ENCODE measurements at places on chromosomes 5 and 9.

GRCh38 chr5:14552017-14552416, 29.6 kb upstream of the OTULINL start:
- DNase-seq = no peak

DNA sequence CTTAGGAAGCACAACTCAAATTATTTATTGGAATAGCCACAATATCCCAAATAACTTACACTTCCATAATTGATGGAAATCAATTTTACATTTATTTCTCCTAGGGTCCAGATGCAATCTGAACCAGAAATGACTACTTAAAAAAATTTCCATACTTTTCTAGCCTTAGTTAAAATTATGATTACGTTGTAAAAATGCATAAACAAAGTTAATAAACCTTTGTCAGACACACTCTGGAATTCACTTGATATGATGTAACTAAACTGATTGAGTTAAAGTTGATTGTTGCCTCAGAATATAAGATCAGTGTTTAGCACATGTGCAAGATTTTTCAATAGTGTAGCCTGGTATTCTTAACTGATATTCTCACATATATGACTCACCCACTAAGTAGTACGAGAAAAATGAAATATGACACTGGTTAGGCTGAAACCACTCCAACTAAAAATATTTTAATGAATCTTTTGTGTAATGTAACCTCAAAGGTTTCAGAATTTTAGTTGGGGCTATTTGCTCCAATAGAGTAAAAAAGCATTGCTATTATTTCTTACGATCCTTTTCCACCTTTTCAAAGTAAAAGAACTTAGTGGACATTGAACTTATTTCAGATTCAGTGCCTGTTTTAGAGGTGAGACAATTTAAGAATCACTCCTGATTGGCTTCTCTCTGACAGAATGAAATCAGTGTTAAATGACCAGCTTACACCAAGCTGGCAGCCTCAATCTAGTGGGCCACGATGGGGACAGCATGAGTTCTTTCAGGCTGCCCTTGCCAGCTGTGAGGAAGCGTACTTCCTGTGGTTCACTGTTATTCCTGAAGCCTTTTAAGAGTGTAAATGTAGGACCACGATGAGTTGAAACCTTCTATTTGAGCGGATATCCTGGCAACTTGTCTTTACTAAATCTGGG, 277.2 kb upstream of the CDH9 start:
- no peak for DNase-seq

GRCh38 chr5:33659526-33660169, 218.9 kb downstream of the TARS1 start:
- DNase-seq = no peak

GRCh38 chr5:153429761-153430380, 60.6 kb upstream of the GRIA1 start:
- no peak for DNase-seq

GRCh38 chr5:73390972-73391371, 57.6 kb downstream of the FOXD1 start:
- DNase-seq = no peak

GRCh38 chr9:97979788-97980478, 3.2 kb upstream of the ANP32B start:
- no peak for DNase-seq

GRCh38 chr5:42745426-42745825, 11.2 kb upstream of the CCDC152 start:
- no peak for DNase-seq

DNA sequence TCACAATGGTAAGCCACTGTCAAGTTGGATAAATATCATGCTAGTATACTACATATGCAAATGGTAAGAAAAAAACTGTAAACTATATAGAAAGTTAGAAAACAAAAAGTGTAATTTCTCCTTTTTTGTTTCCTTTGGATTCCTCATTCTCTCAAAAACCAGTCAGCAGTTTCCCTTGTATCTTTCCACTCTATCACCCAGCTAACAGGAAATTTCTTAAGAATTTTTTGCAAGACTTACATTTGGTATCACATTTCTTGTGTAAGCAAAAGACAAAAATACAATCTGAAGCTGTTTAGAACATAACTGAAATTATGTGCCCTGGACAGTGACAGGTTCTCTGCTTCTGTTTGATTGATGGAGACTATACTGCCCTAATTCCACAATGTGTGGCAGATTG, 25.2 kb upstream of the MSH3 start:
- no peak for DNase-seq

GRCh38 chr9:131492070-131492469, 10.6 kb upstream of the POMT1 start:
- no peak for DNase-seq

DNA sequence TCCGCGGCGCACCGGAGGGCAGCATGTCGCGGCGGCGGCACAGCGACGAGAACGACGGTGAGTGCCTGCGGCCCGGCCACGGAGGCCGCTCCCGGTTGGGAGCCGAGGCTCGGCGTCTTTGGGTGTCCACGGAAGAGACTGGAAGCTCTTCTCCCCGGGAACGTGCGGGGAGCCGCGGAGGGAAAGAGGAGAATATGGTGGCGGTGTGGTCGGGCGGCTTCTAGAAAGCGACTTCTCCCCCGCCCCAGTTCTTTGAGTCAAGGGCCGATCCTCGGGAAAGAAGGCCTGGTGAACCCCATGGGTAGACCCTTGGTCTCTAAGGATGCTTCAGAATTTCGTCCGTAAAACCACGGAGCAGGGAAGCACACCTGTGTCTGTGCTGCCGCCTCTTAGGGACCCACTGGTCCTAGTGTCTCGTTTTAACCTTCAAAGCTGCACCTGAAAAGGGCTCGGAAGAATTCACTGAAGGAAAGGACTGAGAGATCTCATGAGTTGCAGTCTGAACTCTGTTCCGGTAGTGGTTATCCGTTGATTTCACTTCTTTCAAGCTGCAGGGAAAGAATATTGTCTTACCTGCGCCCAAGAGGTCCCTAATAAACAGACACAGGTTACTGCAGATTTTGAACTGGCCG, 354 bp downstream of the NCBP1 start:
- DNase-seq = no peak

- peak; percentile 21 for DNase-seq
Measured at GRCh38 chr5:127031147-127031862, 947 bp upstream of the MARCHF3 start.

DNA sequence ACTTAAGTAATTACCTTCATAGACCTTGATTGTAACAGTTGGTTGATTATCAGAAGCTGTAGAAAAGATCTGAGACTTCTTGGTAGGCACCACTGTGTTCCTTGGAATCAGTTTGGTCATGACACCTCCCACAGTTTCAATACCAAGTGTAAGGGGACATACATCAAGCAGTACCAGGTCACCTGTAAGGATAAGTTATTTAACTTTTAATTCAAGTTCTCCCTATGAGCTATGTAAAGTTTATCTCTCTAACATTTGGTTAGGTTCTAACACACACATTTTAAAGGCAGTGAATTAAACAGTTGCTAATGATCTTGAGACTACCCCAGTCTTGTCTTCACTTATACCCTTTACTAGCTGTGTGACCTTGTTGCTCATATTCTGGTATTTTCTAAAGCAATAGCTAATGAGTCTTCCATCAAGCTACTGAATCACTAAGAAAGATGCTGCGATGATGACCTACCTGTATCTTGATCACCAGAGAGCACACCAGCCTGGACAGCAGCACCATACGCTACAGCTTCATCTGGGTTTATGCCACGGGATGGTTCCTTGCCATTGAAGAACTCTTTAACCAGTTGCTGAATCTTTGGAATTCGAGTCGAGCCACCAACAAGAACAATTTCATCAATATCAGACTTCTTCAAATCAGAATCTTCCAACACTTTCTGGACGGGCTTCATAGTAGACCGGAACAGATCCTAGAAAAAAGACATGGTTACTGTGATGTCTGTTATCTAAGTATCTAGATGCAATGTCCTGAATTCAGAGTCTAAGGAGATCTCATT, 2.8 kb downstream of the HSPA5 start:
- DNase-seq = no peak

DNA sequence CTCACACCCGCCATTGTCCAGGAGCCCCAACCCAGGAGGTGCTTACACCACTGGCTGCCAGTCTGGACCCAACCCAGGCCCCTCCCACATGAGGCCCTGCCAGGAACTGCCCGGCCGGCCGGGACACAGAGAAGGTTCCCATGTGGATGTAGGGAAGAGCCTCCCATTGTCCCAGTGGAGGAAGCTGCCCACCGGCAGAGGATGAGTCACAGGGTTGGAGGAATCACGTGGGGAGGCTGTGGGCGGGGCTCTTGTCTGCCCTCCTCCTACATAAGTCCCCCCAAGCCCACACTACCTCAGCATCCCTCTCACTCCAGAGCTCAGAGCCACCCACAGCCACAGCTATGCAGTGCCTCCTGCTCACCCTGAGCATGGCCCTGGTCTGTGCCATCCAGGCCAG, 26.1 kb downstream of the PAEP start:
- no peak for DNase-seq
